Forelimb muscle (tissue), 1 donor: ENCODE measurements at places on chromosomes 1 and 21. TPM values are rescaled to one million over a fixed set of nuclear protein-coding genes. Genes with fewer than 3 reads are reported as not detected.

The RIPK4 gene
- polyA plus RNA-seq = 0.15 TPM

DNA sequence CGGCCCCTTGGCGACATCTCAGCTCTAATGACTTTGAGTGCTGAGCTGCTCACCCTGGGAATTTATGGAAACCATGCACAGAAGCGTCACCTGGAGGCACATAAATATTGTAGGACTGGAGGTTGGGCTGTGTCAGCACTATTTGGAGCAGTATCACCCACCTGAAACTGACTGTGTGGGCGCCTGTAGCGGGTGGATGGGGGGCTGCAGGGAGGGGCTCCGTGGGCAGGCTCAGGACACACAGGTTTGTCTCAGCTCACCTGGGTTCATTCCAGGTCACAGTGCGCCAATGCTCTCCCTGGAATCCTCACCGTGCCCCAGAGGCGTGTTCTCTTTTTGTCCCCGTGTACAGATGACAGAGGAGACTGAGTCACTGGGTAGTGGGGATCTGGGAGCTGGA is 74.8 kb upstream of the ACTL8 start:
- no peak for DNase-seq

- no peak for DNase-seq
Measured at GRCh38 chr1:3355089-3355488, 99.4 kb upstream of the ARHGEF16 start.

DNA sequence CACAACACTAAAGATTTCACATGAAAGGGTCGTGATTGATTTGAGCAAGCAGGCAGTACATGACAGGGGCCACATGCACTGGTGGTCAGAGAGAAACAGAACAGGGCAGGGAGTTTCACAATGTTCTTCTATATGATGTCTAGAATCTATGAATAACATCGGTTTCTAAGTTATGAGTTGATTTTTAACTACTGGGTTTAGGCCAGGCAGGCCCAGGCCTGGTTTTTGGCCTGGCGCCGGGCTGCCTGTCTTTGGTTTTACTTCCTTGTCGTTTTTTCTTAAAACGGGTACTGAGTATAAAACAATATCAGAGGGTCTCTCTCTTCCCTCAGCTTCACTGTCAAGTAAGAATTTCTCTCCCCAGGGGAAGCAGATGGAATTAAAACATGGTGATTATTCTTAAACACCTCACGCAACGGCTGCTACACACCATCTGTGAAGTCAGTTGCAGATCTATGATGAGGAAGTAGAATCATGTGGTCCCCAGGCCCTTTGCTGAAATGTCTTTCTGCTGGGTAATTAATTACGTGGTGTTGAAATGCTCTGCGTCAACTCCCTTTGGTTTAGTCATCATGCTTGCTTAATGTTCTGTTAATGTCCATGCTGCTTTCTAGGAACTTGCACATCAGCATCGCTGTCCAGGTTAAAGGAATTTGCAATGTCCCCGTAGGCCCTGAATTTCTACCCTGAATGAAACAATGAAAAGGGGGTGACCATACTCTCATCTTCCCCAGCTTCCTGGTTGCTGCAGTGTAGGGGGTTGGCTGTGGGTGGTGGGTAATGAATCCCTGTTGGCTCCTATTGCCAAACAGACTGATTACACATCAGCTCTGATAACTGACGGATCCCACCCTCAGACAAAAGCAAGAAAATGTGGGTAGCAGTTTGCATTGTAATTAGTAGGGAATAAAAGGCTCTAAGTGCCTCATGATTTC is 70.3 kb downstream of the SERINC2 start:
- DNase-seq = peak; percentile 72

The TRIM67 gene
- polyA plus RNA-seq = 0.08 TPM

- no peak for DNase-seq
Measured at GRCh38 chr1:2998503-2999100, 22.7 kb upstream of the ACTRT2 start.

DNA sequence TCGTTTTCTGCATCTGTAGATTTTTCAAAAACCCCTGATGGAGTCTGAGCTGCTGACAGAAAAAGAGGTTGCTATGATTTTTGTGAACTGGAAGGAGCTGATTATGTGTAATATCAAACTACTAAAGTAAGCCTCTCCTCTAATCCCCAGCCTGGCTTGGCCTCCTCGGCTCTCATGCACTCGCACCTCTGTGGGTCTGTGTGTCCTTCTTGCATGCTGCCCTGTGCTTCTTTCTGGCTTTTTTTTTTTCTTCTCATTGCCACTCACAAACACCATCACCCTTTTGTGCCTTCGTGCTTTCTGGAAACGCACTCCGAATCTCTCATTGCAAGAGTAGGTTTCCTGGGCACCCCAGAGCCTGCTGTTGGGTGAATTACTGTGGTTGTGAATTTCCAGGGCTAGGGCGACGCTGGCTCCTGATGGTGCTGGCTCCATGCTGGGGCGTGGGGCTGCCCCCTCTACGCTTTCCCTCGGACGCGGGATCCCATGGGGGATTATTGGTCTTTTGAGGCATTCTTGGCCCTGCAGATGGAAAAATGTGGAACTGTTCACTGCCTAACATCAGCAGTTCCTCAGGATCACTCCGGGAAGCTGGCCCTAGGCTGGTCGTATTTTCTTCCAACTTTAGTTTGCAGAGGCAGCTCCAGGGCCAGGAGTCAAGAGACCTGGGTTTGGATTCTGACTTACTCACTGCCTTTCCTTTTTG is 56.8 kb downstream of the ATP5PO start:
- DNase-seq = no peak

DNA sequence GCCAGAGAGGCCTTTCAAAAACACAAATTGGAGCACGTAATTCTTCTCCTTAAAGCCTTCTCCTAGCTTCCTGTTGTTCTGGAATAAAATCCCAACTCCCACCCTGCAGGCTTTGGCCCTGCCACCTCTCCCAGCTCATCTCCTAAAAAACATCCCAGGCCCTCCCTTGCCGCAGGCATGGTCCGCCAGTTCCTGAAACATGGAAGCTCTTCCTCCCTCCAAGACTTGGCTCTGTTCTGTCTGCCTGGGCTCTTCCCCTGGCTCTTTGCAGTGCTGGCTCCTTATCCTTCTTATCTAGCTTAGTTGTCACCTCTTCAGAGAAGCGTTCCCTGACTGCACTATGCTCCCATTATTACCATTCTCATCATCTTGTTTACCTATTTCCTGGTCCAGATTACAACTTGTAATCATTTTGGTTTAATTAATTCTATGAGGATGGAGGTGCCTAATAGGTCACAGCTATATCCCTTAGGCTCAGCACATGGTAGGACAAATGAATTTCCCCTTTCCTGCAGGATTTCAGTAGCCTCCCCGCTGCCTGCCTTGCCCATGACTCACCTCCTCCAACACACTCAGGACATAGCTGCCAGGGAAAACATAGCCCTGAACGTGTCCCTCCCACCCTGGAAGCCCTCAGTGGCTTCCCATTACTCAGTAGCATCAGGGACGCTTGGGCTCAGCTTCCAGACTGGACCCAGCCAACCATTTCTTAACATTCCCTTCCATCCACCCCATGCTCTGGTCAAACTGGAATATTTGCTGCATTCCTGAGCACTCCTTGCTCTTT is 15.7 kb upstream of the IGSF21 start:
- no peak for DNase-seq

- no peak for DNase-seq
Measured at GRCh38 chr1:218292515-218292914, 7.4 kb downstream of the RRP15 start.

DNA sequence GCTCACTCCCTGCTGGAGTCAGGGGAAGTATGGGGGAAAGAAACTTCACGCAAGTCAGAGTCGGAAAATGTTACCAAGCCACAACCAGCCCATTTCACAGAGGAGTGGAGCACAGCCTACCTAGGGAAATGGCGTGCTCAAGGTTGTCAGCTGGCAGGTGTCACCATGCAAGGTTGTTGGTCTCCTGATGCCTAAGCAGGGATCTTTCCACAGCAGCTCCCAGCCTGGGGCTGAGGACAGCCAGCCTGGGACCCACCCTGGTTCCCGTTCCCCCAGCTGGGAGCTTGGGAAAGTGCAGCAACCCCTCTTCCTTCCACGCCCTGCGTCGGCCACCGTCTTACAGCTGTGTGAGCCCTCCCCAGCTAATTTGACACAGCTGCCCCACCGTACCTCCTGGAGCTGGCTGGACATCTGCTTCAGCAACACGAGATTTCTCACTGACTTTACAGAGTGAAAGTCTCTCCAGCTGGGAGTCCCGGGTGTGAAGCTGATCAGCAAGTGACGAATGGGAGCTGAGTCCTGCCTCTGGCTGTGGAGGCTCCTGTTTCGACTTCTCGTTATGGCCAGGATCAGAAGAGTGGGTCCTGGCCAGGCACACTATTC is 224.6 kb upstream of the RAB4A start:
- no peak for DNase-seq

DNA sequence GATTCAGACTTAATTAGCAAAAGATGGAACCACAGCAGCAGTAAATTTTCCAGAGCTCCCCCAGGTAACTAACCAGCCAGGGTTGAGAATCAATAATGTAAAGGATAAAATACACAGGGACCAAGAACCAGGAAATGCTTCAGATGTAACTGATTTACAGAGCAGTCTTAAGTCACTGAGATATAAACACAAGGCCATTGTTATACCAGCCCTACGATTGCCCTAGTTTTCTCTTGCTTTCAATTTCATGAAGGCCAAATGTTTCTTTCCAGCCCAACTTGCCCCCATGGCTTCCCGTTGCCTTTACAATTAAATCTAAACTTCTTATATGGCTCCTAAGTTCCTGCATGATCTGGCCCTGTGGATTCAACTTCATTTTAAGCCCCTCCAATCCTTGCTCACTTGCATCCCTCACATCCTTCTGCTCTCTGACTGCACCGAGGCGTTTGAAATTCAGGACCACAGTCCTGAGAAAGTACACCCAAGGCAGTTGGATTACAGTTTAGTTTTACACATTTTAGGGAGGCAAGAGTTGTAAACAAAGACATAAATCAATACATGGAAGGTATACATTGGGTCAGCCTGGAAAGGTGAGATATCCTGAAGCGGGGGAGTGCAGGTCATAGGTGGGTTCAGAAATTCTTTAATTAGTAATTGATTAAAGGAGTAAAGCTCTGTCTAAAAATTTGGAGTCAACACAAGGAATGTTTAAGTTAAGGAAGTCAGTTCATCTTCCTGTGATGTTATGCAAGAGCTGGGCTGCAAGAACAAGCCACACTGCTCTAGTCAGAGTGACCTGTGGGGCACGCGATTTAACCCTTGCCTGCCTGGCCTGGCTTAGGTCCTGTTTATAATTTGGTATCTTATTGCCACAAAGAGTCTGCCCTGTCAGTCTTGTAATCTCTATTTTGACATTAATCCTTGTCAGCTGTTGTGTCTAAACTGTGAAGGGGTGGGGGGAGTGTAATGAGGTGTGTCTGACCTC is 69.9 kb upstream of the COG2 start:
- DNase-seq = no peak

DNA sequence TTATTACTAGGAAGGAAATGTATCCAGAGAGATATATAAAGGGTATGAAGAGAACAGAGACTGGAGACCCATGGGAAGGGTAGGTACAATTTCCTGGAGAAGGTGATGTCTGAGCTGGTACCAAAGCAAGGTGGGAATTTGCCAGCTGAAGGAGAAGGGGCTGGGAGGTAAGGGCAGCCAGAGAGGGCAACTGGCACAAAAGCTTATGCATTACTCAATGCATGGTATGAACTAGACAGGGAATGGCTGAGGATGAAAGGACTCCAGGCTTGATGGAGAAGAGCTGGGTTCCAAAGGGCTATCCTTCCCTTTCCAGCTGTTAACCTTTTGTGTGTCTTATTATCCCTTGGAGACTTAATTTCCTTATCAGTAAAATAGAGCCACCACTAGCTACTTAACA is 113.6 kb upstream of the GADD45A start:
- DNase-seq = no peak

DNA sequence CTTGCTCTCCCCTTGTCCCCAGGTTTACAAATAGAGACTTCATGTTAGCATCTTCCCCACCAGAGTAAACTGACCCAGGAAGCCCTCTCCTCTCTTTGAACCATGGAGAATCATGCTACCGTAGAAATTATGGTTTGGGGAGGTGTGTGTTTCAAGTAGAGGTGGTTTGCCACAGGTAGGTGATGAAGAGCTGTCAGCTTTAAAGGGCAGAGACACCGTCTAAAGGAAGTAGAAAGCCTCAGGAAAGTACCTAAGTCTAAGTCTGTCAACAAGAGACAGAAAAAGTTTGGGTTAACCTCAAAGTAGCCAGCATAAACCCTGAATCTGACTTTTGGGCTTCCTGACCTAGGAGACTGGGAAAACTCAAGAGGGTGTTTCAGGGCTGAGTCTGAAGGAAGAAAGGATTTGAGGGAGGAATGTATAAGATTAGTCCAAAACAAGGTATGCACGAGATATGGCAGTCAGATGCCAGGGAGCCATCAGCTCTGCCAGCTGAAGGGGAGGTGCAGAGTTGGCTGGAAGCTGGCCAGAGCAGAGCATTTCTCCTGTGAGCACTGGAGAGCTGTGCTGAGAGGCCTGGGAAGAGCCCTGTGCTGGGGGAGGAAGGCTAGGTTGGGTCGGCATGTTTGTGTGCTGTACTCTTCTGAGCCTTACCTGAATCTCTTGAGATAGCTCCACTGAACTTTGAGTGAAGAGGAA is 14.3 kb downstream of the ADAMTSL4 start:
- DNase-seq = no peak

- no peak for DNase-seq
Measured at GRCh38 chr1:210223226-210223904, 9.2 kb upstream of the SERTAD4 start.

DNA sequence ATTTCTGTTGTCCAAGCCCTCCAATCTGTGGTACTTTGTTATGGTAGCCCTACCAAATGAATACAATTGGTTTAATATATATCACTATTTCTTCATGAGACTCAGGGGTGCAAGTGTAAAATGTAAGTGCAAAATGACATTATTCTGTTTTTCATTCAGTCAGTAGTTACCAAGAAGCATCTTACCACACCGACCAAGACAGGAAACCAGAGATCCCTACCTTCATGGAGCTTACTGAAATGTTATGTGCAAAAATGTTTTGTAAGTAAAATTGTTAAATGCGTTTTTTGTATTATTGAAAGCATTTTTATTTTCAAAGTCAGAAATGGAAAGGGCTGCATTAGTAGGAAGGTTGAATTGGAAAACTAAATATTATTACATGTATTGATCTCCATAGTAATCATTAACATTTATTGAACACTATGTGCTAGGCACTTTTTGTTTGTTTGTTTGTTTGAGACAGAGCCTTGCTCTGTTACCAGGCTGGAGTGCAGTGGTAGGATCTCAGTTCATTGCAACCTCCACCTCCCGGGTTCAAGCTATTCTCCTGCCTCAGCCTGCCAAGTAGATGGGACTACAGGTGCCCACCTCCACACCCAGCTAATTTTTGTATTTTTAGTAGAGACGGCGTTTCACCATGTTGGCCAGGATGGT is 166.8 kb downstream of the PTPRC start:
- DNase-seq = no peak
